ENCODE measurements at places on chromosomes 3 and 15.
A peak's percentile ranks its signal among the peaks of the same experiment; 100 is the strongest.

DNA sequence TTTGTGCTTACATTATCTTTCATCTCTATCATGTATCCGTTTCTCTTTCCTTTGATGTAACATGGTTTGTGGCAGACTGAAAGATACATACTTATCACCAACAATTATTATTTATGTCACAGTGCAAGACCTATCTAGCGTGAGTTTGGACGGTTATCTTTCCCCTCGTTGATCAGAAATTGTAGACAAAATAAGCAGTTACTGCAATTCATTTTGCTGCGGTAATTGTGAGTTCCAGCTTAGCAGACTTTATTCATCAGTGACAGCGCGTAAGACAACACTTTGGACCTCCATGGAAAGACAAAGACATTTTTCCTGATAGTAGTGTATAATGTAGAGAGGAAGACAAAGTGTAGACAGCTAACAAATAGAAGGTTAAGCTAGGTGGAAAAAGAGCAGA, 51.0 kb upstream of the UTS2B start:
- DNase-seq, result no peak

DNA sequence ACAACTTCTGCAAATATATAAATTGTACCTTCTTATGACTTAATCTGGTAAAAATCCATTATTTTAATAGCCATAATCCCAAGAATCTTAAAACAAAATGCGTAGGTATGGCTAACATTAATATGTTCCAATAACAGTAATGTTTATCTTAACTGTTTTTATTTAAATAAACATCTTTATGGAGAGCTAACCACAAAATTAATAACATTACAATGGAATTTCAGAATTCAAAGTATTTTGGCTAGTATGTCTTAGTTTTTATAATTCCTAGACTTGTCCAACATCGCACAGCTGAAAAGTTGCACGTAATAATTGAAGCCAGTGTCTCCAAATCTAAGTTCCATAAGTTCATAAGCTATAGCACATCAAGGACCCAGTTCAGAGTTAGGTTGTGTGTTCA, 47.6 kb downstream of the ANKRD28 start:
- no peak for DNase-seq

DNA sequence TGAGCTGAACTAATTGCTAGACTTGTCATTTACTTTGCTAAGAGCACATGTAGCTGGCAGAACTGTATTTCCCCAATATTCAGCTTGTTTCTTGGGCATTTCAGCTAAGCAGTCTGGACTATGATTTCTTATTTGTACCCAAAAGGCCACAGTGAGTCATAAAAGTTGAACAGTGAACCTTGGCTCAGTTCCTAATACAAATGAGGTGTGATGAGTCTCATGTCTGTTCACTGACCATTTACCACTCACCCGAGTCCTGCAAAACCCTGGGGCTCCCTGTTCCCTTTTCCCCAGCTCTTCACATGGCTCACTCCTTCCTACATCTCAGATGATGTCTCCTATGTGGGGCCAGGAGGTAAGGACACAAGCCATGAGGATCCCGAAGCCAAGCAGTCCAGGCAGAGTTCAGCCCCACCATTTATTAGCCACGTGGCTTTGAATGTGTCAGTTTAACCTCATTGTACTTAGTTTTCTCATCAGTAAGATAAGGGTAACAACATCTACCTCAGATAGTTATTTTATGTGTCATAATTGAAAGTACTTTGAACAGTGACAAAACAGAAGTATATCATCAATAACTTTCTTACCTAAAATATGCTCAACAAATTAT, 239.3 kb downstream of the IL5RA start:
- no peak for DNase-seq

GRCh38 chr3:113285741-113286140, 74.4 kb downstream of the BOC start:
- DNase-seq, result no peak

DNA sequence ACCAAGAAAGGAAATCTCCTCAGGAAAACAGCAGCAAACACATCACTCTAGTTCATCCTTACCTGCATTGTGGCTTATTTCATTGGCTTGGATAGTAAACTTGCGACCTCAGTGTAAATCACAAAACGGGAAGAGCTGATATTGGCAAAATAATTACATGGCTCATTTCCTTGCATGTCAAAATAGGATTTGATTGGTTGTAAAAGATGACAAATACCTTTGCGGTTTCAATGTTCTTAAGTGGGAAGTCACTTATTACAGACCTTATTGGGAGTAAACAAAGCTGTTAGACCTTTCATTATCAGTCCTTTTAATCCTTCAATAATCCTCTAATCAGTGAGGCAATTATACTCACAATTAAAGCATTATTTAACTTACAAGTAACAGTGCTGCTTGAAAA, 590.6 kb downstream of the MAGI1 start:
- DNase-seq, result no peak

- no peak for DNase-seq
These were observed 114.3 kb upstream of the ARHGEF3 start for GRCh38 chr3:56915966-56916586.

- no peak for DNase-seq
These were observed 19.7 kb downstream of the ANKDD1A start for GRCh38 chr15:64931381-64931780.

GRCh38 chr3:155504682-155505081, 211.2 kb upstream of the STRIT1 start:
- DNase-seq, result no peak

DNA sequence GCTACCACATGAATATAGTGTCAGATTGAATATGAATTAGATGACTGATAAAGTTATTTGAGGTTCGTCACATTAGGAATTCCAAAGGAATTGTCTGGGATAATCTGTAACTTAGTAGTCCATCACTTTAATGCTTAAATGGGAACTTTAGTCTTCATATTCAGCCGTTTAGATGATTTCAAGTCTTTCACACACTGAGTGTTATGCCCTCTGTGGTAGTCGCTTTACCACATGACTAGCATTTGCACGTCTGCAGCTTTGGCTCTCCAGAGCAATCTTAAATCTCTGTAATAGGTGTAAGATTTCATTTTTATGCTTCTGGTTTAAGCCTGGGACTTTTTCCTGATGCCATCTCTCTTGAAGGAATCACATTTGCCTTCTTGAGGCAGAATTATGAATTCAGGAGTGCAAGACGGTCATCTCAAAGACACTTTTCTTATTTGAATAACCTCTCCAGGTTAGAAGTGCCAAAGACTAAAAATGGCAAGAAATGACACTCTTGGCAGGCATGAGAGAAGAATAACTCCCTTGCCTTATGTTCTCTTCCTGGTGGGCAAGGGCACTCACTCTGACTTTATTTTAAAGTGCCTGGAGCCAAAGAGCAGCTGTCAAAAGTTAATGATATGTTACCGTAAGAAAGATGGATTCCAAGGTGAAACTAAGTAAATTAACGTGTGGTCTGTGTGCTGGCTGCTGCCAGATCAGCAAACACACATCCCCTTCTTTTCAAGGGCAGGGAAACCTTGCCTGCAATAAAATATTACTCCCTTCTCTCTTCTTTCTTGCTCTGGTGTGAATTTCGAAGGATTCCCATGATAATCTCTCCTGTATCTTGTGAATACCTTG, 153.3 kb downstream of the B3GALNT1 start:
- no peak for DNase-seq

GRCh38 chr15:81547521-81548132, 173.6 kb upstream of the TMC3 start:
- no peak for DNase-seq

GRCh38 chr3:48433472-48434118, 3.7 kb upstream of the PLXNB1 start:
- no peak for DNase-seq

DNA sequence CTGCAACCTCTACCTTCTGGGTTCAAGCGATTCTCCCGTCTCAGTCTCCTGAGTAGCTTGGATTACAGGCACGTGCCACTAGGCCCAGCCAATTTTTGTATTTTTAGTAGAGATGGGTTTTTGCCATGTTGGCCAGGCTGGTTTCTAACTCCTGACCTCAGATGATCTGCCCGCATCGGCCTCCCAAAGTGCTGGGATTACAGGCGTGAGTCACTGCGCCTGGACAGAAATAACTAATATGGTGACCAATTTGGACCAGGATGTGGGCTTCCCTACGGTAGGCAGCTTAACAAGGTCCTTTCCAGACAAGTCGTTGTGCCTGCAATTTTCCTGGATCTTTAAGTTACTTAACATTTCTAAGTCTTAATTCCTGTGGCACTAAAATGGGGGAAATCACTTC, 14.8 kb downstream of the WDR53 start:
- DNase-seq, result no peak

GRCh38 chr15:94230883-94231722, at the start of gene MCTP2:
Gene MCTP2, plus strand, starts transcription at chr15:94231561. Its CDS starts 66,705 bp downstream, at chr15:94298266.
- DNase-seq, result peak; percentile 96

- no peak for DNase-seq
These were observed 29.0 kb downstream of the KY start for GRCh38 chr3:134621854-134622253.

- DNase-seq, result no peak
These were observed 167.4 kb downstream of the GAP43 start for GRCh38 chr3:115790759-115791158.

GRCh38 chr15:39860200-39860599, 59.9 kb downstream of the GPR176 start:
- DNase-seq, result no peak

GRCh38 chr3:45986303-45986982, 9.2 kb downstream of the FYCO1 start:
- no peak for DNase-seq

GRCh38 chr15:70854666-70854976, 664 bp upstream of the LARP6 start:
- DNase-seq, result no peak

- no peak for DNase-seq
These were observed 19.4 kb downstream of the TGFBR2 start for GRCh38 chr3:30625541-30626438.

DNA sequence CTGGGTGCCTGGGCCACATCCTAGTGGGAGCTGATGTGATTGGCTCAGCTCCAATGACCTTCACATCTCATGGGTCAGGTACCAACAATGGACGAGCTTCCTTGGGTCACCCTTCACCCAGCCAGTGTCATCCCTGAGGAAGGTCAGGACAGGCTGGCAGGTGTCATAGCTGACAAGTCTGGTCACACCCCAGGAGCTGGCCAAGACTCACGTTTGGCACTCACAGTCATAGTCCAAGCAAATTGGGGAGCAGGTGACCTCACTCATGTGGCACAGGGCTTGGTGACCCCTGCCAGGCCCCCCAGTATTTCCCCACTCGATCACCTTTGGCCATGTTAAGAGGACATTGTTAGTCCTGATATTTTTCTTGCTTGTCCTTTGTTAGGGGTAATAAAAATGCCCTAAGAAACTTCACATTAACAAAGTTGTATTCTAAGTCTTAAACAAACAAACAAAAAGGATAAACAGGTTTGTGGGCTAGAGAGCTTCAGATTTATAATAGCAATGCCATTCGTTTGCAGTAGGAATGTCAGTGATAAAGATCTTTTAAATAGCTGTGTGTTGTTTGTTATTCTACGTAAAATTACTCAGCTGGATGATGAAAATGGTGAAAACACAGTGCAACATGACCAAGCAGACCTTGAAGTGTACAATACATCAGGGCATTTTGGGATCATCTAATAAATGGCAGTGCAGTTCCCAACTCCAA, 79.5 kb upstream of the POMGNT2 start:
- no peak for DNase-seq

- DNase-seq, result no peak
These were observed 149.5 kb downstream of the NLGN1 start for GRCh38 chr3:173547070-173547469.

Measured in HL-60 (cell line).